Testis (tissue), 5 donors: ENCODE measurements at places on chromosomes 3 and 15.

DNA sequence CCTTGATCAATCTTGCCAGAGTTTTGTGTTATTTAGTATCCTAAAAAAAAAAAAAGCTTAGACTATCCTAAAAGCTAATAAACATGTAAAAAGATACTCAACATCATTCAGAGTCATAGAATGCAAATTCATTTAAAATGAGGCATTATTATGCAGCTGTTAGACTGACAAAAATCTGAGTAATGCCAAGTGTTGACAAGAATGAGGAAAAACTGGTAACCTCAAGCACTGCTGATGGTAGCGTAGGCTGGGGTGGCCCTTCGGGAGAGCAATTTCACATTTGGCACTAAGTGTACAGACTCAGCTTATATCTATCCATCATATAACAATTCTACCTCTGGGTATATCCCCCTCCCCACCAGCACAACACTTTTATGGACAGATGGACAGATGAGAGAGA, 280.4 kb downstream of the RAP2B start:
- H3K36me3 ChIP-seq: no peaks in the 10 kb centered on the region
- H3K4me1 ChIP-seq: no peaks in the 10 kb centered on the region
- H3K4me3 ChIP-seq: no peak overlapping the region
- no peaks in the 10 kb centered on the region for H3K27me3 ChIP-seq
- H3K27ac ChIP-seq: no peak overlapping the region
- DNase-seq: no peak

DNA sequence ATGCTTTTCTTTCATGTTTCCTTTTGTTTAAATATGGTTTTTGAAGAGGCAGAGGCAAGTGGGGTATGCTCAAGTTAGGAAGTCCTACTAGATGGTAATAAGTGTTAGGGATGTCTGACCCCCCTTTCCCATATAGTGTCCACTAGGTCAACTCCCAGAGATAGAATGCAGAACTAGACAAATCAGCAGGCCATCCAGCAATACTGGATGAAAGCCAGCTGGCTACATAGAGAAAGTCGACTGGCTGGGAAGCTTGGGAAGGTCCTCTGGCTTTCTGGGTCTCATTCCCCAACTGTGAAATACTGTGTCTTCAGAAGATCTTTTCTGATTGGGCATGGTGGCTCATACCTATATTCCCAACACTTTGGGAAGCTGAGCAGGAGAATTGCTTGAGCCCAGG, 113.8 kb downstream of the SNRK start:
- DNase-seq: no peak
- H3K36me3 ChIP-seq: no peaks in the 10 kb centered on the region
- H3K27me3 ChIP-seq: no peaks in the 10 kb centered on the region
- H3K4me3 ChIP-seq: no peak overlapping the region
- no peak overlapping the region for H3K27ac ChIP-seq

GRCh38 chr3:198046120-198046857, 86.3 kb downstream of the LMLN start:
- no peak for DNase-seq
- H3K4me1 ChIP-seq: no peaks in the 10 kb centered on the region
- H3K27me3 ChIP-seq: no peaks in the 10 kb centered on the region

DNA sequence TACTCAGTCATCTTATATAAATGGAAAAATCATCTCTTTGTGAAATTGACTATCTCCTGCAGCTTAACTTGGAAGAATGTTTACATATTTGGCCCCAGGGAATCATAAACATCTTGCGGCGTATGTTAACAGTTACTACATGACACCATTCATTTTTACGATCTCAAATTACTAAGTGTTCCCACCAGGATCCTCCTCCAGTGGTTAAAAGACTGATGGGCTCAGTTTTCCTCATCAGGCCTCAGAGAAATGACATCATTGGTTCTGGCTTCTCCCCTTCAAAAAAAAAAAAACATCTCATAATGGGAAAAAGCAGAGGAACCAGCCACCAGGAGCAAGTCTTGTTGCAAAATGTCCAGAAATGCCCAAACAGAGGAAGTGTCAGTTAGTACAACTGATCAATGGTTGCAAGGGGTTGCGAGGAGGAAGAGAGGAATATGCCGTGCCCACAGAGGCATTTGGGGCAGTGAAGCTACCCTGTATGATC, 70.5 kb upstream of the LIPC start:
- no peaks in the 10 kb centered on the region for H3K36me3 ChIP-seq
- H3K27ac ChIP-seq: no peak overlapping the region
- no peaks in the 10 kb centered on the region for H3K27me3 ChIP-seq
- no peak for DNase-seq
- H3K4me3 ChIP-seq: no peak overlapping the region

GRCh38 chr3:7744850-7745249, 756.8 kb upstream of the LMCD1 start:
- H3K4me3 ChIP-seq: no peak overlapping the region
- H3K27me3 ChIP-seq: no peaks in the 10 kb centered on the region
- no peak overlapping the region for H3K27ac ChIP-seq
- DNase-seq: no peak

DNA sequence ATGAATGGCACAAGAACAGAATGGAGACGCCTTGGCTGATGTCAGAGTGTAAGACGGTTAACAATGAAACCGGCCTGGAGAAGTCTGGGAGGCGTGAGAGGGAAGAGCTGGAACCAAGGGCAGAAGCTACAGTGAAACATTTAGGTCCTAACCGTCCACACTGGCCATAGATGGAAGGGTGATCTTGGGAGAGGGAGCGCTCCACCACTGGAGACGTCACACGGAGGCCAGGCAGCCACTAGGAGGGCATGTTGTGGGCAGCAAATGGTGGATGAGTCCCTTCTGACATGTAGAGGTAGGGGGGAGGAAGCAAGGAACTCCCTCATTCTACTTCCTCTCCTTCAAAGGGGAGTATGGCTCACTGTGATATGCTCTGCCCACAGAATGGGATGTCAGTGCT, 23.8 kb downstream of the FEM1B start:
- H3K4me1 ChIP-seq: peaks cover 4% of the 10 kb centered on the region
- peak; percentile 6 for DNase-seq
- no peaks in the 10 kb centered on the region for H3K36me3 ChIP-seq
- H3K4me3 ChIP-seq: no peak overlapping the region

- no peaks in the 10 kb centered on the region for H3K27me3 ChIP-seq
- no peak for DNase-seq
- no peak overlapping the region for H3K27ac ChIP-seq
- H3K4me1 ChIP-seq: no peaks in the 10 kb centered on the region
Observed at GRCh38 chr3:46670000-46670890, 23.2 kb downstream of the ALS2CL start.

- no peaks in the 10 kb centered on the region for H3K36me3 ChIP-seq
- no peak overlapping the region for H3K27ac ChIP-seq
- DNase-seq: no peak
- H3K4me1 ChIP-seq: no peaks in the 10 kb centered on the region
Observed at GRCh38 chr3:33879540-33879939, 81.1 kb downstream of the PDCD6IP start.

- H3K4me1 ChIP-seq: peaks cover 13% of the 10 kb centered on the region
- H3K36me3 ChIP-seq: no peaks in the 10 kb centered on the region
- no peaks in the 10 kb centered on the region for H3K27me3 ChIP-seq
- no peak for DNase-seq
- H3K27ac ChIP-seq: no peak overlapping the region
- H3K4me3 ChIP-seq: no peak overlapping the region
Observed at GRCh38 chr3:61606196-61606595, 44.8 kb downstream of the PTPRG start.

- no peaks in the 10 kb centered on the region for H3K4me1 ChIP-seq
- H3K27me3 ChIP-seq: no peaks in the 10 kb centered on the region
- H3K4me3 ChIP-seq: no peak overlapping the region
- H3K27ac ChIP-seq: no peak overlapping the region
- no peak for DNase-seq
Observed at GRCh38 chr3:150461399-150461798, 53.3 kb downstream of the TSC22D2 start.

GRCh38 chr15:40957581-40958051, 4.3 kb downstream of the CHAC1 start:
- H3K36me3 ChIP-seq: no peaks in the 10 kb centered on the region
- DNase-seq: peak; percentile 74
- peaks cover 8% of the 10 kb centered on the region for H3K4me1 ChIP-seq
- H3K4me3 ChIP-seq: no peak overlapping the region
- H3K27me3 ChIP-seq: no peaks in the 10 kb centered on the region
- H3K27ac ChIP-seq: no peak overlapping the region

DNA sequence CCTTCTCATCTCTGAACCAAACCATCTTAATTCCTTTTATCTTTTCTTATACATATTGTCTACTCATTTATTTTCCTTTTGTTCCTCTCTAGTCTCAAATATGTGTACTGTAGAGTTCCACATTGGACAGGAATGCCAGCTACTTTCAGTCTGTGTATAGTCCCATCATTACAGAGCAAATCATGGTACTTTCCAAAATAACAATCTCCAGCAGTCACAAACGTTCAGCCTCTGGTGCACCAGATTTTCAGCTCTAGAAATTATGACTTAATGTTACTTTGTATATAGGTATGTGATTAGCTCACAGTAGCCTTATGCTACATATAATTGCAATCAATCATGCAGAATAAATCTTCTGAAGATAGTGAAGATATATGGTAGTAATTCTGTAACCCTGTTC, 32.5 kb upstream of the TM4SF4 start:
- no peaks in the 10 kb centered on the region for H3K4me1 ChIP-seq
- DNase-seq: no peak
- H3K27ac ChIP-seq: no peak overlapping the region
- no peak overlapping the region for H3K4me3 ChIP-seq
- H3K27me3 ChIP-seq: no peaks in the 10 kb centered on the region

DNA sequence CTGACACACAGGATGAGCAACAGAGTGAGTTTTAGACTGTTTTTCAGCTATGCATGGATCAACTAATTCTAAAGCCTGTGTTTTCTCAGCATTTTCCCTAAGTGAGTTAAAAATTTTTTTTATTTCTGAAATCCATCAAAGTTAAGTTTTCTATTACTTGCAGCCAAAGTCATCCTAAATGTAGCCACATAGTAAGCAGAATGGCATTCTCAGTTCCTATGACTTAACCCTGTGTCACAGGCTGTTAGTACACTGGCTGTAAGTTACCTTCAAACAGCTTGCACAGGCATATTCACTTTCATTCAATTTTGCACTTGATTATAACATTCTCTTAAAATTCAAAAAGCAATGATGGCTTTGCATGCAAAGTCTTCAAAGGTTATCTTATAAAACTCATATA, 368.2 kb downstream of the OCA2 start:
- no peak overlapping the region for H3K27ac ChIP-seq
- no peak overlapping the region for H3K4me3 ChIP-seq
- no peaks in the 10 kb centered on the region for H3K27me3 ChIP-seq
- DNase-seq: no peak
